ENCODE measurements at places on chromosomes 16 and 17. TPM values are rescaled to one million over a fixed set of nuclear protein-coding genes. Genes with fewer than 3 reads are reported as not detected.
A peak's percentile ranks its signal among the peaks of the same experiment; 100 is the strongest.

Gene TBC1D3C
- 0.56 TPM for total RNA-seq

Gene CHST5
- total RNA-seq = not detected

Gene ALOX12
- not detected for total RNA-seq

DNA sequence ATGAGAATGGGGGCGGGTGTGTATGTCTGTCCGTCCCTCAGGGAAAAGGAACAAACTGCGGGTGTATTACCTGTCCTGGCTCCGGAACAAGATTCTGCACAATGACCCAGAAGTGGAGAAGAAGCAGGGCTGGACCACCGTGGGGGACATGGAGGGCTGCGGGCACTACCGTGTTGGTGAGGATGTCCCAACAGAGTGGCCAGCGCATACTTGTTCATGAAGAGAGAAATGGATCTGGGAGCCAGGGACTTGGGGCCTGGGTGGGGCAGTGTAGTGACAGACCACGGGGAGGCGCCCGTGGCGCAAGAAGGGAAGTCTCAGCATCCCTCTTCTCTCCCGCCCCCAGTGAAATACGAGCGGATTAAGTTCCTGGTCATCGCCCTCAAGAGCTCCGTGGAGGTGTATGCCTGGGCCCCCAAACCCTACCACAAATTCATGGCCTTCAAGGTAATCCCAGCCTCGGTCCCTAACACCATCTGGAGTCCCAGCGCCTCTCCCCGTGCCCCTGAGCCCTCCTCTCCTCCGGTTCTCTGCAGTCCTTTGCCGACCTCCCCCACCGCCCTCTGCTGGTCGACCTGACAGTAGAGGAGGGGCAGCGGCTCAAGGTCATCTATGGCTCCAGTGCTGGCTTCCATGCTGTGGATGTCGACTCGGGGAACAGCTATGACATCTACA, 3.5 kb upstream of the C17orf107 start:
- no peak for DNase-seq

- peak; percentile 85 for DNase-seq
These were observed at the start of gene RUNDC3A for GRCh38 chr17:44308320-44308818. Gene RUNDC3A, plus strand, starts transcription at chr17:44308601. Its CDS starts 232 bp downstream, at chr17:44308833.

GRCh38 chr17:10041287-10041612, 136.2 kb upstream of the RCVRN start:
- no peak for DNase-seq

- DNase-seq = no peak
These were observed 10.4 kb downstream of the PRSS54 start for GRCh38 chr16:58284469-58284868.

GRCh38 chr17:72622661-72623433, 469.6 kb downstream of the SLC39A11 start:
- no peak for DNase-seq

DNA sequence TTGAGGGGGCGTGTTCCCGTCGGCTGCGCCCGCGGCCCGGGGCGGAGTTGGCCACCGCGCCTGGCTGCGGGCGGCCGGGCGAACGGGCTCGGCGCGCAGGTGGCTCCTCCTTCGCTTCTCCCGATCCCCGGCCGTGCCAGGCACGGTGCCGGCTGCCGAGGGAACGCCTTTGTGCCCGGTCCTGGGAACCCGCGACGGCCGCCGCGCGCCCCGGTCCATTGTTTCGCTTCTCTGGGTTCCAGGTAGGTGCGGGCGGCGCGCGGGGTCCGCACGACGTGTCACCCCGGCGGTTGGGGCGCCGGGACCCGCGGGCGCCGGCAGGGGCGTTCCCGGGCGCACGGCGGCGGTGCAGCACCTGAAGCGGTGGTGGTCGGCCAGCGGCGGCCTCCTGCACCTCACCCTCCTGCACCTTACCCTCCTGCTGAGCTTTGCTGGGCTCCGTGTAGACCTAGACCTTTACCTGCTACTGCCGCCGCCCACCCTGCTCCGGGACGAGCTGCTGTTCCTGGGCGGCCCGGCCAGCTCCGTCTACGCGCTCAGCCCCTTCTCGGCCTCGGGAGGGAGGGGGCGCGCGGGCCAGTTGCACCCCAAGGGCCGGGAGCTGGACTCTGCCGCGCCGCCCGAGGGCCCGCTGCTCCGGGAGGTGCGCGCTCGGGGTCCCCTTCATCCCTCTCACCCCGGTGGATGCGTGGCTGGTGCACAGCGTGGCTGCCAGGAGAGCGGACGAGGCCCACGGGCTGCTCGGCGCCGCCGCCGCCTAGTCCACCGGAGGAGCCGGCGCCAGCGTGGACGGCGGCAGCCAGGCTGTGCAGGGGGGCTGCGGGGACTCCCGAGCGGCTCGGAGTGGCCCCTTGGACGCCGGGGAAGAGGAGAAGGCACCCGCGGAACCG, 99.9 kb downstream of the EFCAB13 start:
- DNase-seq = peak; percentile 34

DNA sequence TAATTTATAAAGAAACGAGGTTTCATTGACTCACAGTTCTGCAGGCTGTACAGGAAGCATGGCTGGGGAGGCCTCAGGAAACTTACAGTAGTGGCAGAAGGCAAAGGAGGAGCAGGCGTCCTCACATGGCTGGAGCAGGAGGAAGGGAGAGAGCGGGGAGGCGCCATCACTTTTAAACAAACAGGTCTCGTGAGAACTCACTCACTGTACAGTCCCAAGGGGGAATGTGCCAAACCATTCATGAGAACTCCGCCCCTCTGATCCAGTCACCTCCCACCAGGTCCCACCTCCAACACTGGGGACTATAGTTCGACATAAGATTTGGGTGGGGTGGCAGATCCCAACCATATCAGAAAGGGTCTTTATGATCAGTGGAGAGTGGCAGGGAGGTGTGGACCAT, 392.4 kb upstream of the TNRC6C start:
- no peak for DNase-seq

Gene EPOP
- total RNA-seq = 0.65 TPM

- no peak for DNase-seq
These were observed 116.6 kb downstream of the METRNL start for GRCh38 chr17:83196024-83196365.

DNA sequence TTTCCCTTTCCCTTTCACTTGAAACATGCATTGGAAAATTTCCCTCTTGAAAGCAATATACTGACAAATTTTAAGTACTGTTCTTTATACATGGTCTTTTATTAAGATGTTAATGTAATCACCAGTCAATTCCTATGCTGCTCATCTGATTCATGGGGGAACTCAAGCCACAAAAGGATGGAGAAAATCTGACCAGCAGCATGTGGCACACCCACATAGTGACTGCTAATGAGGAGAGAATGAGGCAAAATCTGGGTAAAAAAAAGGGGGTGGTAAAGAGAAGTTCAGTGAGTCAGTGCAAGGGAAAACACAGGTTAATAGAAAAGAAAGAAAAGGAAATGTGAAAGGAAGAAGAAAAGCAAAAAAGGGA, 11.3 kb downstream of the RFFL start:
- no peak for DNase-seq

DNA sequence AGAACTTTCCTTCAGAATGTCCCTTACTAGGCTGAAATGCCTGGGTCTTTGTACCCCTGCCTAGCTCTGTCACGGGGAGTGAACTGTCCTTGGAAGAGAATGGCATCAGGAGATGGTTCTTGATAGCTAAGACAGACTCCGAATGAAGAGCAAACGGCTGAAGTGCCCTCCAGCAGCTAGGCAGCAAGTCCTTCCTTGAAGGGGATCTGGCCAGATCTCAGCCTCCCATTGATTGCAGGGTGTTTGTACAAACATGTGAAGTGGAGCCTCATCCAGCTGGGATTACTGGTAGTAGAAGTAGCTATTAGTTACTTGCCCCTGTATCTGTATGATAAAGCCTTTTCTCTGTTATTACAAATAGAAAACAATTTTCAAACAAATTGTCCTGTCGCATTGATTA, 30.9 kb downstream of the LRRC36 start:
- no peak for DNase-seq

DNA sequence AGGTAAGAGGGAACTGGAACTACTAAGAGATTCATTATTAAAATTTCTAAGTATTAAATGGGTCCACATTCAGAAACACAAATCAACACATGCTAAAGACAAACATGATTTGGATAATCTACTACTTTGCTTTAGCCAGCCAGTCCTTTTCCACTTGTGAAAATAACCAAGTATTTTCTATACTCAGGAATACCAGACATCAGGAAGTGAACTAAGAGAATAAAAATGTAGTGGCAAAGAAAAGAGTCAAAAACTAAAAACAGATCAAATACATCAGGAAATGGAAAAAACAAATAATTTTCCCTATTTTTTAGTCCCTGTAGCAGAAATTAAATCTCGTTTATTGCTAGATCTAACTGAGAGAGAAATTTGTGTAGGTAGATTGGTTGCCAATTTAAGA, 78.0 kb downstream of the MYO1D start:
- DNase-seq = peak; percentile 42

DNA sequence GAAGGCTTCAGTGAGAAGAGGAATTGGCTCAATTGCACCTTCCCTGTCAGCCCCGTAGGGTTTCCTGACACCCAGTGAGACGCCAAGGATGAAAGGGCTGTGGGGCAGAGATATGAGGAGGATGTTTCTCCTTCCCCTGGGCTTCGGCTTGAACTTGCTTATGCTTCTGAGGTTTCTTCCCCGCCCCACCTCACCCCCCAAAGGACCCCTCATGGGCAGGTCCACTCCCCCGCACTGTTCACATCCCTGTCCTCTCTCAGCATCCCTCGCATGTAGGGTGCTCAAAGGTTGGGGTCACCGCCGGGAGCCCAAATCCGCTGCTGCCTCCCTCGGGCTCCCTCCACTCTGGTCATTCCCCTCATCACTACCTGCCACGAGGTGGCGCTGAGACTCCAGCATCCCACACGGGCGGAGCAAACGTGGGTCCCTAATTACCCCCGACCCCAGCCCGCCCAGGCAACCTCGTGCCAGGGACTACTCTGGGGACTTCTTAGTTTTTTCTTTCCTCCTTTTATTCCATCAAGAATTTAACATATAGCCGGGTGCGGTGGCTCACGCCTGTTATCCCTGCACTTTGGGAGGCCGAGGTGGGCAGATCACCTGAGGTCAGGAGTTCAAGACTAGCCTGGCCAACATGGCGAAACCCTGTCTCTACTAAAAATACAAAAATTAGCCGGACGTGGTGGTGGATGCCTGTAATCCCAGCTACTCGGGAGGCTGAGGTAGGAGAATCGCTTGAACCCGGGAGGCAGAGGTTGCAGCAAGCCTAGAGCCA, 3.3 kb upstream of the TRARG1 start:
- peak; percentile 67 for DNase-seq

GRCh38 chr16:29854520-29855100, 8.4 kb downstream of the CDIPT start:
- DNase-seq = no peak

Gene DNAI2
- not detected for total RNA-seq

- DNase-seq = no peak
These were observed 1.0 kb upstream of the TBC1D10B start for GRCh38 chr16:30371248-30371816.

DNA sequence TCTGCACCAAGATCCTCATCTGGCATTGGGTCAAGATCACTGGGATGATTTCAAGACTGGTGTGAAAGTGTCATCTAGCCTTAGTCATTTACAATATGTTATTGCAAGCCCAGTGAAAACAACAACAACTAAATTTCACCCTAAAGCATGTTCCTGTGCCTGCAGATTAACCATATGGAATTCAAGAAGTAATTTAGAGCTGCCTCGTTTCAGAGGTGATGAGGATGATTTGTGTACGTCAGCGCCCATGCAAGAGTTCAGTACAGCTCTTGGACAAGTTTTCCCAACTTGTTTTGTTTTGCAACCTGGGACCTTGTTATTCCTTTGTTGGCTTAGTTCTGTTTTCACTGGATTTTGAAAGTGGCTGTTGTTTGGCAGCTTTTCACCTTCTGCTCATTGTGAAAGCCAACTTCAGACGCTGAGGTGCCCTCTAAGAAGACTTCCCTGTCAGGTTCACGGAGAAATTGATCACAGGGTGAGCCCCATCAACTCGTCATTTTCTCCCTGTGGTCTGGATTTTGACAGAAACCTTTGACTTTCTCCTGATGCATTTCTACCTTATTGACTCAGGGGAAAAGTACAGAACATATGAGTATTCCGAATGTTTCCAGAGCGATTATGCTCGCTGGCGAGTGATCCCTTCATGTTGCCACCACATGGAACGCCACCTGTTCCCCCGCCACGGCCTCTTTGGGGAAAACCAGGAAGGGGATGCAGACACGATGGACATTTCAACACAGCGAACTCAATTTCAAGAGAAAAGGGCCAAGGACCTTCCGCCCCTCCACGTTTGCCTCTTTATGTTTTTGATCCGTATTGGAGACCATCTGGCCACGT, 85.6 kb downstream of the FOXL1 start:
- DNase-seq = peak; percentile 27

Measured in dermis blood vessel endothelial cell (primary cell).